Neural progenitor cell (in vitro differentiated cells): ENCODE measurements at places on chromosomes 6 and 20. TPM values are rescaled to one million over a fixed set of nuclear protein-coding genes. Genes with fewer than 3 reads are reported as not detected.
A peak's percentile ranks its signal among the peaks of the same experiment; 100 is the strongest.

The PHF20 gene
- total RNA-seq: 45.1 and 54.7 TPM in 2 replicates

The ASXL1 gene
- 48.2 and 64.0 TPM in 2 replicates for total RNA-seq

The HDGFL1 gene
- total RNA-seq: not detected in 2 replicates

The LY86 gene
- total RNA-seq: not detected in 2 replicates

The NKAPL gene
- not detected in 2 replicates for total RNA-seq

The HLA-DRA gene
- 1.8 and 2.3 TPM in 2 replicates for total RNA-seq

The INSM1 gene
- 0.28 and 0.41 TPM in 2 replicates for total RNA-seq

The HLA-DRB1 gene
- 4.7 and 15.1 TPM in 2 replicates for total RNA-seq

The ABHD16A gene
- 21.3 and 45.0 TPM in 2 replicates for total RNA-seq

The MROH8 gene
- total RNA-seq: 2.2 and 3.5 TPM in 2 replicates

- no peak overlapping the region for H3K4me3 ChIP-seq
- H3K36me3 ChIP-seq: no peaks in the 10 kb centered on the region
- H3K4me1 ChIP-seq: peaks cover 4% of the 10 kb centered on the region
These were observed 38.8 kb downstream of the RCAN2 start for GRCh38 chr6:46452312-46452917.

DNA sequence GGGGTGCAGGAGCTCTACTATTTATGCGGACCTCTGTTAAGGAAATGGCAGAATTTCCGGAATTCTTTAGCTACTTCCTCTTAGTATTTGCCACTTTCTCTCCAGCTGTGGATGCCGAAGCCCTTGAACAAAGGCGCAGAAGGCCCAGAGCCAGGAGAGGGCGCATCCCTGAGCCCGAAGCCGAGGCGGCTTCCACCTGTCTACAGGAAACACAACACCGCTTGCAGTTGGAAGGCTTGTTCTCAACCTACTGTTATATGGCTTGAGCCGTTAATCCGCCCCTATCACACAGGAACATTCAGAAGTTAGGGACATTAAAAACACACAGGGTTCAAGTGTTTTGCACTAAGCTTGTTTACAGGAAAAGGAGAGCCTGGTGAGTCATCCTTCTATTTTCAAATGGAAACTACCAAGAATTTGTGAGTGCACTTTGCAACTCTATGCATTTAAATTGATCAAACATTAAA lies 417.1 kb downstream of the BCKDHB start:
- H3K4me3 ChIP-seq: no peak overlapping the region
- no peaks in the 10 kb centered on the region for H3K36me3 ChIP-seq
- no peaks in the 10 kb centered on the region for H3K27me3 ChIP-seq
- H3K4me1 ChIP-seq: peaks cover 7% of the 10 kb centered on the region
- H3K27ac ChIP-seq: no peak overlapping the region
- DNase-seq: peak; percentile 81

DNA sequence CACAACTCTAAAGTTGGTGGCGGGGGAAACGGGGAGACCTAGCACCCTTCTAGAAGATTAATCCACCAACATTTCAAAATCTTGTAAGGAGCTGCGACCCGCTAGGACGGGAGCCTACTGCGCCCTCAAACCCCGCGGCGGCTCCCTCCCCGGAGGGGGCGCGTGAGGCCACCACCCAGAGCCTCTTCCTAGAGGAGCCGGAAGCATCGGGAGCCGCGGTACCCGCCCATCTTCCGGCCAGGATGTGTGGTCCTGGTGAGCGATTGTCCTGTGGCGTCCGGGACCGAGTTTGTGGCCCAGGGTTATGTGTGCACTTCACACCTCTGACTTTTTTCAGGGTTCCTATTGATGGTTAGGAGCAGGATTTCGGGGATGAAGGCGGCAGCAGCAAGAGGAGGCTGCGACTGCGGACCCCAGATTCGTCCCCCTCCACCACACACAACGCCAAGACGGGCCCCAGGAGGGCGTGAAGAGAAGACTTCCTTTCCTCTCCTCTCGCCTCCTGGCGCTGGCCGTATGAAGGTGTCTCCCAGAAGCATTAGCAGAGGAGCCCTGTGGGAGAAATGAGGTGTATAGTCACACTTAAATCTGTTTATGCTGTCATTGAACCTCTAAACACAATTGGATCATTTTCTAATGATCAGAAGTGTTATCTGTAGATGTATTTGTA lies 10.7 kb downstream of the ZNF165 start:
- no peak overlapping the region for H3K4me3 ChIP-seq
- H3K27ac ChIP-seq: no peak overlapping the region
- no peaks in the 10 kb centered on the region for H3K4me1 ChIP-seq
- peaks cover 11% of the 10 kb centered on the region for H3K36me3 ChIP-seq
- no peaks in the 10 kb centered on the region for H3K27me3 ChIP-seq

- H3K4me3 ChIP-seq: no peak overlapping the region
- H3K4me1 ChIP-seq: no peaks in the 10 kb centered on the region
- DNase-seq: no peak
- H3K27ac ChIP-seq: no peak overlapping the region
These were observed 85.7 kb upstream of the CST7 start for GRCh38 chr20:24863356-24863755.

GRCh38 chr20:3732327-3733118 lies at the start of gene HSPA12B:
HSPA12B (plus strand) TSS chr20:3732685; CDS start chr20:3738675, 5,990 bp downstream.
- peak within 1 kb of the TSS; percentile 29 for H3K4me3 ChIP-seq
- no peaks in the 10 kb centered on the region for H3K36me3 ChIP-seq
- DNase-seq: peak; percentile 80
- no peak within 1 kb of the TSS for H3K27ac ChIP-seq

GRCh38 chr6:154960854-154961530 lies 34.1 kb upstream of the TIAM2 start:
- H3K4me3 ChIP-seq: no peak overlapping the region
- no peaks in the 10 kb centered on the region for H3K36me3 ChIP-seq
- DNase-seq: no peak
- H3K27ac ChIP-seq: no peak overlapping the region
- no peaks in the 10 kb centered on the region for H3K27me3 ChIP-seq

GRCh38 chr20:53839423-53840176 lies 230.8 kb downstream of the BCAS1 start:
- no peak for DNase-seq
- H3K4me1 ChIP-seq: peaks cover 5% of the 10 kb centered on the region
- H3K27ac ChIP-seq: no peak overlapping the region
- no peak overlapping the region for H3K4me3 ChIP-seq

DNA sequence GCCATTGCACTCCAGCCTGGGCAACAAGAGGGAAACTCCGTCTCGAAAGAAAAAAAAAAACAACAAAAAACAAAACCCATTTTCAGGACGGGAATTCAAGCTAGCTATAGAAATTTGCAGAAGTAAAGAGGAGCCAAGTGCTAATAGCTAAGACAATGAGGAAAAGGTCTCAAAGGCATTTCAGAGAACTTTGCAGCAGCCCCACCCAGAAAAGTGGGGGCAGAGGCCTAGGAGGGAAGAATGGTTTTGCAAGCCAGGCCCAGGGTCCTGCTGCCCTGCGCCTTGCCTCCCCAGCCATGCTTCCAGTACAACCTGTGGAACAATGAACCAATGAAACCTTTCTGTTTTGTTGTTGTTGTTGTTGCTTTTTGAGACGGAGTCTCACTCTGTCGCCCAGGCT lies 38.3 kb upstream of the SAMHD1 start:
- H3K36me3 ChIP-seq: no peaks in the 10 kb centered on the region
- H3K27me3 ChIP-seq: no peaks in the 10 kb centered on the region
- H3K4me3 ChIP-seq: no peak overlapping the region

DNA sequence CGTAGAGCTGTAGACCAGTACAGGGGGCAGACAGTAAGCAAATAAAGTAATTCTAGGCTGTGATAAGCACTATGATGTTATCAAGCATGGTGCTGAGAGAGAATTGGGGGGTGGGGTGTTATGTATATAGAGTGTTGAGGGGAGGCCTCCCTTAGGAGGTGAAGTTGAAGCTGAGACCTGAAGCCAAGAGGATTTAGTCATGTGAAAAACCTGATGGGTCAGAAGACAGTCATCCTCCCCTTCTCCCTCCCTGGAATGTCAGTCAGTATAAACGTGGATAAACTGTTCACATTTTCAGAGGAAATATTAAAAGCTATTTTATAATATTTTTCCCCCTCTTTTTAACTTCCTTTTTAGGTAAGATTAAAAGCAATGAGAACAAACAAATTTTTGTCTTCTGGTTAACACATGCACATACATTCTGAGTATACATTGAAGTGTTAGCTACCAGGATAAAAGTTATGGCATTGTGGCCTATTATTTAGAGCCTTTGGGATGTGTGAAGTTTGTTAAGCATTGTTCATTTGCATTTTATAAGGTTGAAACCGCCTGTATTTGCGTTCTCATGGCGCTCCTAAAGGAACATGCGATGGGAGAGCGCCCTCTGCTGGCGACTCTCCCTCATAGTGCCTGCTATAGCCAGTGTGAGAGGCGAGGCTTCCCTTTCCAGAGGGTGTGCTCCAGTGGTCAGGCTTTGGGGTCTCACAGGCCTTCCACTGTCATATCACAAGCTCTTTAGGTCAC lies 35.4 kb upstream of the MAPK13 start:
- no peaks in the 10 kb centered on the region for H3K36me3 ChIP-seq
- no peak overlapping the region for H3K4me3 ChIP-seq
- peaks cover 14% of the 10 kb centered on the region for H3K4me1 ChIP-seq

GRCh38 chr6:35495258-35496035 lies 1.4 kb downstream of the TEAD3 start:
- no peak overlapping the region for H3K27ac ChIP-seq
- DNase-seq: no peak
- H3K27me3 ChIP-seq: peaks cover 24% of the 10 kb centered on the region
- H3K4me1 ChIP-seq: peaks cover 58% of the 10 kb centered on the region

GRCh38 chr6:18330548-18331081 lies 56.5 kb upstream of the RNF144B start:
- no peaks in the 10 kb centered on the region for H3K27me3 ChIP-seq
- H3K4me1 ChIP-seq: no peaks in the 10 kb centered on the region

- peaks cover 2% of the 10 kb centered on the region for H3K4me1 ChIP-seq
- H3K4me3 ChIP-seq: no peak overlapping the region
- H3K27ac ChIP-seq: no peak overlapping the region
- no peak for DNase-seq
- no peaks in the 10 kb centered on the region for H3K27me3 ChIP-seq
These were observed 49.2 kb downstream of the FRK start for GRCh38 chr6:116011520-116011919.

DNA sequence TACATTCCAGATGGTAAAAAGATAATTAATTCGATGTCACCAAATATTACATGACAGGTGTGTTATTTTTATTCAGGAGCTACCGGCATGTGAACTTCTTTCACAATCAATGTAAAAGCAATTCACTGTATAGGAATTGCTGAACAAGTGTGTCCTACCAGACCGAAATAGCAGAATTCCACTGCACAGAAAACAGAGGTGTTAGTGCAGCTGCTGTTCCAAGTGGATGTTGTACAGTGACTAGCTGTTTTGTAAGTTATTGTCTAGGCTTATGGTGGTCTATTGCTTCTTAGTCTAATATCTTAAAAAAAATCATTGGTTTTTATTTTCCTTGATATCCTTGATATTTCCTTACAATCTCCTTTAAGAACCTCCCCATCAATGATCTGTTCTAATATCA lies 107.4 kb downstream of the COL19A1 start:
- no peak for DNase-seq
- H3K27ac ChIP-seq: no peak overlapping the region
- no peaks in the 10 kb centered on the region for H3K36me3 ChIP-seq
- H3K4me1 ChIP-seq: peaks cover 12% of the 10 kb centered on the region
- H3K4me3 ChIP-seq: no peak overlapping the region

GRCh38 chr6:143270026-143270425 lies 180.5 kb downstream of the ADAT2 start:
- no peaks in the 10 kb centered on the region for H3K27me3 ChIP-seq
- H3K4me3 ChIP-seq: no peak overlapping the region
- peaks cover 5% of the 10 kb centered on the region for H3K4me1 ChIP-seq

- H3K36me3 ChIP-seq: no peaks in the 10 kb centered on the region
- DNase-seq: no peak
- H3K27ac ChIP-seq: no peak overlapping the region
- no peaks in the 10 kb centered on the region for H3K27me3 ChIP-seq
- no peak overlapping the region for H3K4me3 ChIP-seq
These were observed 253.6 kb upstream of the RAB32 start for GRCh38 chr6:146289816-146290588.

DNA sequence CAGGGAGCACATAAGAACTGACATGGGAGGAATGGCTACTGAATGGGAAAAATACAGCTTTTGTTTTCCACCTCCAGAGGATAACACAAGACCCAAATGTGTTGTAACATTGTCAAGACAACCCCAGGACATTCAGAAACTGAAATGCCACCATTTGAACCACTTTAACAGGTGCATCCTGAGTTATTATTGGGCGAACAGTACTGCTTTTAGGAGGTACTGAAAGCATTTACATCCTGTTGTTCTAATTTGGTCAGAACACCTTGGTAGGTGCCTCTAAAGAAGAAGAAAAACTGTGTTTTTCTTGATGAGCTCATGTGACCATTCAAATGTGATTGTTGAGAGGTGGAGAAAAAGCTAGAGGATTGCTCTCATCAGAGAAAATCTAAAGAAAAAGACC lies 6.4 kb upstream of the TXNDC5 start:
- no peak overlapping the region for H3K4me3 ChIP-seq
- H3K27ac ChIP-seq: no peak overlapping the region
- no peak for DNase-seq
- H3K36me3 ChIP-seq: no peaks in the 10 kb centered on the region

DNA sequence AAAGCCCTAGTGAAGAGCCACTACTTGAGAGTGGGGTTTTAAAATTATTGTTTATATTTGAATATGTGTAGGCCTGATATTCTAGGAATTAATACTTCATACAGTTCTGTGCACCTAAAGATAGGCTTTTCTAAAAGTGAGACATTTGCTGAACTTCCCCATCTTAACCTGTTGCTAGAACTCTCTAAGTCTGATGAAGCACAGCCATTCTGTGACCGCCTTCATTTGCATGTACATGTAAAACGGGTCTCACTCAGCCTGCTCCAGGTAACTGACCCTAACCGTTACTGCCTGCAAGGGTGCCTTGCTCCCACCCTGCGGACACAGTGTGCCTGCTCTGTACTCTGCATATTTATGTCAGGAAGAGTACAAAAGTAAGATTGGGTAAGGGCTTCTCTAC lies 44.3 kb upstream of the IRF4 start:
- no peak overlapping the region for H3K4me3 ChIP-seq
- H3K36me3 ChIP-seq: no peaks in the 10 kb centered on the region
- H3K27ac ChIP-seq: no peak overlapping the region
- H3K4me1 ChIP-seq: no peaks in the 10 kb centered on the region

GRCh38 chr6:12504325-12504966 lies 212.1 kb upstream of the PHACTR1 start:
- H3K36me3 ChIP-seq: no peaks in the 10 kb centered on the region
- H3K27me3 ChIP-seq: no peaks in the 10 kb centered on the region
- H3K4me1 ChIP-seq: no peaks in the 10 kb centered on the region
- no peak overlapping the region for H3K27ac ChIP-seq

- H3K4me3 ChIP-seq: no peak overlapping the region
- no peaks in the 10 kb centered on the region for H3K36me3 ChIP-seq
- H3K4me1 ChIP-seq: peaks cover 4% of the 10 kb centered on the region
- no peak for DNase-seq
- no peaks in the 10 kb centered on the region for H3K27me3 ChIP-seq
These were observed 296.5 kb downstream of the SLC35F1 start for GRCh38 chr6:118203545-118203944.

GRCh38 chr6:11083491-11083890 lies 10.1 kb upstream of the SMIM13 start:
- no peak overlapping the region for H3K27ac ChIP-seq
- no peak for DNase-seq
- no peak overlapping the region for H3K4me3 ChIP-seq

GRCh38 chr6:131998255-131998982 lies 47.2 kb upstream of the CCN2 start:
- H3K27me3 ChIP-seq: no peaks in the 10 kb centered on the region
- H3K36me3 ChIP-seq: no peaks in the 10 kb centered on the region
- no peaks in the 10 kb centered on the region for H3K4me1 ChIP-seq
- no peak for DNase-seq

- no peaks in the 10 kb centered on the region for H3K27me3 ChIP-seq
- no peaks in the 10 kb centered on the region for H3K36me3 ChIP-seq
- no peak overlapping the region for H3K27ac ChIP-seq
- no peaks in the 10 kb centered on the region for H3K4me1 ChIP-seq
- DNase-seq: no peak
These were observed 284.3 kb upstream of the SULF2 start for GRCh38 chr20:48069596-48069995.
